ENCODE measurements at places on chromosomes 12 and 14. TPM values are rescaled to one million over a fixed set of nuclear protein-coding genes. Genes with fewer than 3 reads are reported as not detected.

PSME2 gene
- 514 TPM for polyA plus RNA-seq

HCAR2 gene
- polyA plus RNA-seq = not detected

FAM181A gene
- polyA plus RNA-seq = not detected

KCNJ8 gene
- polyA plus RNA-seq = not detected

JDP2 gene
- 2.8 TPM for polyA plus RNA-seq

Data from naive B cell (primary cell).